NCI-H2081 treated with DMSO at 0.1 percent for 48 hours (cell line): ENCODE measurements at places on chromosomes 6 and 20.

- DNase-seq = no peak
Measured at GRCh38 chr6:161408041-161408440, 134.2 kb upstream of the AGPAT4 start.

- no peak for DNase-seq
Measured at GRCh38 chr20:56447227-56447626, 21.2 kb upstream of the RTF2 start.

- DNase-seq = no peak
Measured at GRCh38 chr6:163501439-163501838, 86.9 kb downstream of the QKI start.

DNA sequence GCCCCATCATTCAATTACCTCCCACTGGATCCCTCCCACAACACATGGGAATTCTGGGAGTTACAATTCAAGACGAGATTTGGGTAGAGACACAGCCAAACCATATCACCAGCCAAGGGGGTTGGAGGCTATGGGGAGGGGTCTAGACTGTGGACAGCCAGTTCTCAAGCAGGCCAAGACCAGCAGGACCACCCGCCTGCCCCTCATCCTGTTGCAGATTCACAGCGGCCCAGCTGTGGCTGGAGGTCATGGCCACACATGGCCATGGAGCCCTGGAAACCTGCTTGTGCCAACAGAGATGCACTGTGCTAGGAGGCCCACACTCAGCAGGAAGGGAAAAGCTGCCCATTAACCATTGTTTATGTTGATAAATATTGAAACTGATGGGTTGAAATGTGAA is 240.5 kb downstream of the TTLL2 start:
- no peak for DNase-seq

- DNase-seq = no peak
Measured at GRCh38 chr20:21715193-21715881, 9.9 kb downstream of the PAX1 start.

DNA sequence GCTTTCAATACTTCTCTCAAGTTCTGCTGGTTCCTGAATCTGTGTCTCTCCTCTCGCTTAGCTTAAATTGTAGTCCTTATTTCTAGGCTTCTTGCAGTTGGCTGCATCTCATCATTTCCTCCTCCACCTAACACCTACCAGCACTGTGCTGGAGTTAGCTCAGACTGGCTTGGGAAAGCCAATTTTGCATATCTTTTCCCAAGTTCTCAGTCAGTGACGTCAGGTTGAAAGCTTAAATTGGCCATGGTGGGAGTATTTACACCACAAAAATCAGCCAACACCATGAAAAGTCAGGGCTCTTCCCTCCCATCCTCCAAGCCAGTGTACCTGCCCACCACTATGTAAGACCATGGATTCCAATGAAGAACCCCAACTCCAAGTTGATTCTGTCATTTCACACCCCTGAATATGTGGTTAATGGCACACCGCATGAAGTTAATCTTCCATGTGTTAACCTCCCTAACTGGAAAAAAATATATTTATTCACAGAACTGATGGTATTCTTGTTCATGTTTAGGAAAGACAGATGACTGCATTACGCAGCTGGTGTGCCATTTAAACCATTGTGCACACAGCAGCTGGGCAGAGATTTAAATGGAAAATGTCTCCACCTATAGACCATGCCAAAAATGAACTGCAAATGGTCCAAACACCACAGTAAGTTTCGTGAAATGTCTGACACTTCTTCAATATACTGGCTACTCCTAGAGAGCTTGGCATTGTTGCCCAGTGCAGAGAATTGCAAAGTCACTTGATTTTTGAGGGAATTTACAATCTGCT is 274.1 kb upstream of the MAP3K7 start:
- DNase-seq = no peak

DNA sequence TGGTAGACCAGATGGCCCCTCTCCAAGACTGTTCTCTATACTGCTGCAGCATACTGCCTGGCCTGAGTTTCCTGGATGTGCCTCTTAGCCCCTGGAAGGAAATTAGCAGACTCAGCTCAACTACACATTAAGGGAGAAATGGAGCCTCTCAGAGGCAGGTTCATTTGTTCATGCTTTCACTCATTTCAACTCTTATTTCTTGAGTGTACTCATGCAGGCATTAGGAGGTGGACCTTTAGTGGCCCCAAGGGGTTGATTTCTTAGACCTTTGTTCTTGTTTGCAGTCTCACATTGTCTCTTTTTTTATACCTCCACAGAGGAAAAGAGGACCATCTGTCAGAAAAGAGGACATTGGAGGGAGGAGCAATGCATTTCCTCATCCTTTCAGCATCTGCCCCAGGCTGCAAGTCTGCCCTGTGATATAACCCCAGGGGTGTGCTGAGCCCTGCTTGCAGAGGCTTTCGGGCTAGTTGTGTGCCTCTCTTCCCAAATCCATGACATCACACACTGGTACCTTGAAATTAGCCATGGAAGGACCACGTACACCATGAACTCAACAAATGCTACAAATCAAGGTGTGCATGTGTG is 456.2 kb downstream of the CD83 start:
- no peak for DNase-seq

DNA sequence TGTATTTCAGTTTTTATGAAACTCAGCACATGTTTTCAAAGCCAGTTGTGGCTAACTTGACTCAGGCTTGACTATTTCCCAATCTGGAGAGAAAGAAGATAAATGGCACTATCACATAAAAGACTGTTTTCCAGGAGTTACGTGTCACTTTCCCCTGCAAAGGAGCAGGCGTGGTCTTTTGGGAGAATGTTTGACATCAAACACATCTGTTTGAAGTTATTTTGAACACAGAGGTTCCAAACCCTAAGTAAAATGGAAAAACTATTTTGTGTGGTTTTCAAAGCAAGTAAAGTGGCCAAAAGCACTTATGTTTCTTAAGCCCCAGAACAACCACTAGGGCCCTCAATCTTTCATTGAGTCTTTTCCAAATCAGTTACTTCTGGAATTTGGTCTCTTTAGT is 89.7 kb downstream of the FOXF2 start:
- DNase-seq = no peak

- DNase-seq = no peak
Measured at GRCh38 chr6:77036400-77036799, 426.9 kb downstream of the HTR1B start.

DNA sequence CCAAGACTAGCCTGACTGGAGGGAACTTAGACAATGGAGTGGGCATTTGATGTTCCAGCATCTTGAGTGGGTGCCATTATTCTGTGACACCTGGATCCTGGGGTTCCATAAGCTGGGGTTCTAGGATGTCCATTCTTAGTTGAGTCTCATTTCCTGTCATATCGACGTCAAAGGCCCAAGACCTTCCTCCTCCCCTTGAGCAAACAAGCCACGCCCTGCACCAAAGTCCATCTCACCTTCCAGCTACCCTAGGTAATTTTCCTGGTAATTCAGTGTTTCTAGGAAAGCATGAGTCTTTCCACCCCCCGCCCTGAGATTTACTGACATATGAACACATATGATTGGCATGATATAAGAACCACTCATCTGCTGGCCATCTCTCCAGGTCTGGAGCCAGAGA is at the start of gene TRIM40:
Gene TRIM40 (plus strand): TSS at position 384 of the 400 bp plus-strand sequence. CDS start 897 bp downstream, outside the sequence.
- DNase-seq = no peak

GRCh38 chr6:42251911-42252637 is 34.4 kb upstream of the MRPS10 start:
- no peak for DNase-seq

- DNase-seq = no peak
Measured at GRCh38 chr6:44742828-44743372, 355.4 kb downstream of the CDC5L start.

- DNase-seq = no peak
Measured at GRCh38 chr6:53831936-53832660, 37.3 kb downstream of the LRRC1 start.
